ENCODE measurements at places on chromosomes 2 and 18.

DNA sequence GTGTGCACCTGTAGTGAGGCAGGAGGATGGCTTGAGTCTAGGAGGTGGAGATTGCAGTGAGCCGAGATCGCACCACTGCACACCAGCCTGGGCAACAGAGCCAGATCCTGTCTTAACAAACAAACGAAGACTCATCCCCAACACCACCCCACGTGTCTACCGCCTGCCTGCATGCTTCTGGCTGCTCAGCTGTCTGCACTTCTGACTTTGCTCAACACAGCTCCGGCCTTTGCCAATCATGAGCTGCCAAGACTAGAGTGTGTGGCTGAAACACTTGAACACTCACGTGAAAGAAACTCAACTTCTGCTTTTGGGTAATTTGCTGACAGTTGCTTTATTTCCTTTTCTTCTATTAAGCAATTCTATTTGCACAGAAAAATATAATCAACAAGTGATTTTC, 32.1 kb upstream of the SP3 start:
- no peak for DNase-seq

- DNase-seq = no peak
Observed at GRCh38 chr2:122681626-122682025, 926.2 kb downstream of the TSN start.

- no peak for DNase-seq
Observed at GRCh38 chr18:53191634-53192033, 851.6 kb downstream of the DCC start.

DNA sequence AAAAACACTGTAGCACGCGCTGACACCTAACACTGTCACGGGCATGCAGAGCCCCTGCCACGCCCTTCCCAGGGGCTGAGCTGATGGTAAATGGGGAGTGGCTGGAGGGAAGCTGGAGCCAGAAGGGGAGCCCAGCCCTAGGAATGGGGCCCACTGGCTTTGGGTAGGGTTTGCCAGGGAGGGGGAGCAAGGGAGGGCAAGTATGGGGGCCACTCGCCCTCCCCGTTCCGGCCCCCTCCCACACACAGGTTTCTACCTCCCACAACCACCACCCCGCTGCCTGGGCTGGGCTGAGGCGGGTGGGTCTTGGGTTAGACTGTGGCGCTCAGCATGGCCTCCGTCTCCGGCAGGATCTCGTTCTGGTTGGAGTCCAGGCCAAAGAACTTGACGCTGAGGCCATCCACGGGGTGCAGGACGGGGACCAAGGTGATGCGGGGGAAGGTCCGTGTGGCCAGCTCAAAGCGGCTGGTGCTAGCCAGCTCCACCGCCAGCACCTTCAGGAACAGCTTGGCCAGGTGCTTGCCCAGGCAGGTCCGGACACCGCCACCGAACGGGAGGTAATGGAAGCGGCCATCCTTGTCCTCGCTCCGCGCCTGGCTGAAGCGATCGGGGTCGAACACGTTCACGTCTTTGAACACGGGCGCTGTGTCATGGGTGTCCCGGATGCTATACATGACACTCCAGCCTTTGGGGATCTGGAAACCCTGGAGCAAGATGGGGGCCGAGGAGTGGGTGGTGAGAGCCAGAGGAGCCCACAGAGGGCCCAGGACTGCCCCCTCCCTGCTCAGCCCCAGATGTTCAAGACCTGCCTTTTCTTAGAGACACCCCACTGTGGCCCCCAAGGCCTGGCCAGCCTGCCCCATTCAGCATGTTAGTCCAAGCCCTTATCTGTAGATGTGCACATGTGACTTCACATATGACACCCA, 15.5 kb downstream of the CYP26B1 start:
- no peak for DNase-seq

GRCh38 chr2:205464681-205465080, 217.6 kb upstream of the NRP2 start:
- DNase-seq = no peak

DNA sequence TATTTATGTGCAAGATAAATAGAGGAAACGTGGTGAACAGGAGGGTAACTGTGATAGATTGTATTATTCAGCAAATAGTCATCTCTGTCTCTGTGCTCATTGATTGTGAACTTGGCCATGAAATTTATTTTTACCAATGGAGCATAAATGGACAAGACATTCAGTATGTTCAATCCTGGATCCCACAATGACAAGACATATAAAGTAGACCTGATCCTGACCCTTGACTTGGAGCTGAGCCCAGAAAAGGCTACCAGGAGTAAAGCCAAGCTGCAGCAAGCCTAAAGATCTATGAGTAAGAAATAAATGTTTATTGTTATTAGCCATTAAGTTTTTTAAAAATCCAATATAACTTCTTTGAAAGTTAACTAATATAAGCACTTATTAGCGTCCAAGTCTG, 531.2 kb downstream of the PIK3C3 start:
- DNase-seq = no peak

DNA sequence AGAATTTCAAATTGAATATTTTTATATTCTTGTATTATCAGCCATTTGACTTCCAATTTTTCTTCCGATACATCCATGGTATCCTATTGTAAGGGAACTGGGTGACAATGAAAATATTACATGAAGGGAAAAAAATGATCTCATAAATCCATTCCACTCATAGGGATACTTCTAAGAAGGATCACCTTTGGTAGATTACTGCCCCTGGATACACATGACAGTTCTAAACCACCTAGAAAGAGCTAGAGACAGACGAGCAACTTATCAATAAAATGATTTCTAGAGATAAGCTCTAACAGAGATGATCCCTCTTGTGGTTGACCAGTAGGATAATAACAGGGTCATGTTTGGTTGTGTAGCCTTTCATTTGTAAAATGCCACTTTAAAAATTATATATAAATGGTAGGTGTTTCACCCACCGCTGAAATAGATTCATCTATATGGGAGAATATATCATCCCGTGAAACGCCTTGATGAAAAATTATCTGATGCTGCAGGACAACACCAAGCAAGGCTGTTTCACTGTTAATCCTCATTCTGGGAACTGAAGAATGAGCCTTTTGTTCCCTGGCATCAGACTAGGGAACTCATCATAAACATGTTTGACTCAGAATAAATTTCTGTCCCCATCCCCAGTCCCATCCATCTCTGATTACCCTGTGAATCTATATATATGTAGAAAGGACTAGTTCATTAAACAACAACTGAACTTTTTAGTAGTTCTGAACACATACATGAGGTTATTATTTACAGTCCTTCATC, 180.0 kb downstream of the TCF4 start:
- no peak for DNase-seq

- peak; percentile 24 for DNase-seq
Observed at GRCh38 chr2:232633413-232634205, at the start of gene EFHD1. EFHD1 (plus strand) TSS chr2:232633604; CDS start chr2:232633705, 101 bp downstream.

- peak; percentile 6 for DNase-seq
Observed at GRCh38 chr2:135948642-135949355, 36.6 kb downstream of the DARS1 start.

DNA sequence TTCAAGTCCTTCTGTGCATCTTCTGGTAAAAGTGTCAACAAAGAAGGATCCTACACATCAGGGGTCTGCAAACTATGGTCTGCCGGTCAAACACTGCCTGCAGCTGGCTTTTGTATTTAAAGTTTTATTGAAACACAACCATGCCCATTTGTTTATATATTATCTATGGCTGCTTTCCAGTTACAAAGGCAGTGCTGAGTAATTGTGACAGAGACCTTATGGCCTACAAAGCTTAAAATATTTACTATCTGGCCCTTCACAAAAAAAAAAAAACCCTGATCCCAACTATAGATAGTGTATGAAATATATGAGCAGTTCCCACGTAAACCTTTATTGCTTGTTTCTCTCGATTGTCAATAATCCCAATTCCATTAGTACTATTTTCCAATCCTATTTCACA, 101.4 kb downstream of the RBMS1 start:
- no peak for DNase-seq

- DNase-seq = no peak
Observed at GRCh38 chr2:194126418-194126817, 1530.6 kb upstream of the SLC39A10 start.

- no peak for DNase-seq
Observed at GRCh38 chr2:108591163-108591562, 56.9 kb downstream of the LIMS1 start.

GRCh38 chr2:18536100-18536499, 24.4 kb downstream of the RDH14 start:
- DNase-seq = no peak

GRCh38 chr2:144490017-144490416, 29.9 kb downstream of the ZEB2 start:
- DNase-seq = no peak

- DNase-seq = no peak
Observed at GRCh38 chr2:202610380-202610779, 24.4 kb upstream of the FAM117B start.

DNA sequence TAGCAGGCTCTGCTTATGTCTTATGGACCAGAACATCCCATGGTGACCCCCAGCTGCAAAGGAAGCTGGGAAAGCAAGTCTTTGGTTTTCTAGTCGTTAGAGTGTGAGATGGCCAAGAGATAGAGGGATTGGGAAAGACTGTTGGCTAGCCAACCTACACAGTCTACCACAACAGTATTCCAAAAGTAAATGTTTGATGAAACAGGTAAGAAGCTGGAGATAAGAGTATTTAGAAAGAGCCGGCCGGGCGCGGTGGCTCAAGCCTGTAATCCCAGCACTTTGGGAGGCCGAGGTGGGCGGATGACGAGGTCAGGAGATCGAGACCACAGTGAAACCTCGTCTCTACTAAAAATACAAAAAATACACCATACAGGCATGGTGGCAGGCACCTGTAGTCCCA, 124.4 kb downstream of the GALNT1 start:
- DNase-seq = no peak

- no peak for DNase-seq
Observed at GRCh38 chr18:45342166-45342565, 273.1 kb upstream of the SLC14A2 start.

DNA sequence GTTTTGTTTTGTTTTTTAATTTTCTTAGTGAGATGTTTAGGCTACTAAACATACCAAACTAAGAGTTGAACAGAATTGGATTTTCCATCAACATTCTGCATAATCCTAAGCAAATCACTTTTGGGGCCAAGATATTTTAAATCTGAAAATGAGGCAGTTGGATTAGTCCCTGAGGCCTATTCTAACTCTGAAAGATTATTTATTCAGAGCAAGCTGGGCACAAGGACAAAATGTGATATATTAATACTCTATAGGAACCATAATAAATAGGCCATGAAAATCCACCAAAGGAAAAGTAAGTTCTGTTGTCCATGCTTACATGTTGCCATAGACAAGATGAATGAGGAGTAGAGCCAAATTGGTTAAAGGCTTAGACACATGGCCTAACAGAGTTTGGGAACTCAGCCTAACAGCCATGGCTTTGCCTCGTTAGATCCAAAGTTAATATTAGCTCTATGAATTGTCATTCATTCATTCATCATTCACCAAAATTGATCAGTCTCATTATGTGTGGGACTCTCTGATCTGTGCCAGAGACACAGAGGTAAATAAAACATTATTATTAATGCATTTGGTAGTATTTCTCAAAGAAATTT, 183.5 kb downstream of the SCG2 start:
- no peak for DNase-seq

DNA sequence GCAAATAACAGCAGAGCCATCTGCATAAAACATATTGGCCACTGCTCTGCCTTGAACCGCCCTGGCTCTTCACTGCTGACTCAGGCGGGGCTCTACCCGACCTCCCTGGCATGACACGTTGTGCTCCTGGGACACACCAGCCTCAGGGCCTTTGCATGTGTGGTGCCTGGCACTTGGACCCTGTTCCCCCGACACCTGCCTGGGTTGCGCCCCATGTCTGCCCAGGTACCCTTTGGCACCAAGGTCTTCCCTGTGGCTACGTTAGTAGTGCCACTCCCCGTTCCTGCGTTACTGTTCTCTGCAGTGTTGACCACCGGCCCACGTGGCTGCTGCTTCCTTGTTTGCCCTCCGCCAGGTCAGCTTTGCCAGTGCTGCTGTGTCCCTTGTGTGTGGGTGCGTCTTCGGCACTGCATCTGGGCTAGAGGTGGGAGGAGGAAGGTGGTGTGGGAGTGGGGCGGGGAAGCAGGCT, 20.3 kb downstream of the ATG4B start:
- DNase-seq = no peak

Data from activated T-helper 1 cell treated with Interleukin-2 at 50 U/mL for 16 hours (primary cell).